Left lung (tissue), 14 donors: ENCODE measurements at places on chromosomes 1 and 21. TPM values are rescaled to one million over a fixed set of nuclear protein-coding genes. Genes with fewer than 3 reads are reported as not detected.

DNA sequence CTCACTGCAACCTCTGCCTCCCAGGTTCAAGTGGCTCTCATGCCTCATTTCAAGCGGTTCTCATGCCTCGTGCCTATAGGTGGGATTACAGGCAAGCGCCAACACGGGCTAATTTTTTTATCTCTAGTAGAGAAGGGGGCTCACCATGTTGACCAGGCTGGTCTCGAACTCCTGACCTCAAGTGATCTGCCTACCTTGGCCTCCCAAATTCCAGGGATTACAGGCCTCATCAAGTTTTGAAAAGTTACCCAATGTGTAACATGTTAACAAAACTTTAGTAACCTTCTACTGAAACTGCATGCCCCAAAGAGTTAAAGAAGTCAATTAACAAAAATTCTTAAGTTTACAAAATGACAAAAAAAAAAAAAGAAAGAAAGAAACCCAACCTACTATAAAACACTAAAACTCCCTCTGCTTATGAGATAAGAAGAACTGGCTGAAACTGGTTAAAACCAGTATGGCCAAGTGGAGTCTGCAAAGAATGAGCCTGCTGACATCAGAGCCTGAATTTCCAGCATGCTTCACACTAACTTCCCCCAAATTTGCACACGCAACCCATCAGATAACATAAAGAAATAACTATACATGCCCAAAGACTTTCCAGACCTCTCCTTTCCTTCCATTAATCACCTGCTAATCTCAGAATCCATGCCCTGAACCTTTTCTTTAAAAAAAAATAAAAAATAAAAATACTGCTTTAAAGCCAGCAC is 25.5 kb upstream of the PSMG1 start:
- peak; percentile 50 for DNase-seq

DNA sequence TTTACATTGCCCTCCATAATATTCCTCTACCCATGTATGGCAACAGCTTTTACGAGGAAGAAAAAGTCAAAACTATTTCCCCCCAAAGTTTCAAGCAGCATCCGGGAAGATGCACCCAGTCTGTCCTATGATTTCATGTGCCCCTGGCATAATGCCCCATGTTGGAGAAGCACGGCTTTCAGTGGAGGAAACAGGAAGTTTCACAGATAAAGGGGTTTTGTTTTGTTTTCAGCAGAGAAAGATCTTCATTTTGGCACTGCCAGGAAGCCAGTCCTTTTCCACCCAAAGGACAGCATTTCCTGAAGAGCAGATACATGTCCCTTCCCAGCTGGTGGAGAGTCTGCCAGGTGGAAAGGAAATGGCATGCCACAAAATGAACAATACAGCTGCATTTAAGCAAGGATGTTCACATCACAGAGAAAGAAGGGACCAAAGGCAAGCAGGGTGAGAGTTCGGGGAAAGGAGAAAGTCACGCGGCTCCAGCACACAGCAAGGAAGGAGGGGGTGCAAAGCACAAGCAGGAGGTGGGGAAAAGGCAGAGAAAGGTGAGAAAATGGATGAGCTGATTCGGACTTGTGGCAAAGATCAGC is 95.3 kb upstream of the HIVEP3 start:
- DNase-seq, result no peak

DNA sequence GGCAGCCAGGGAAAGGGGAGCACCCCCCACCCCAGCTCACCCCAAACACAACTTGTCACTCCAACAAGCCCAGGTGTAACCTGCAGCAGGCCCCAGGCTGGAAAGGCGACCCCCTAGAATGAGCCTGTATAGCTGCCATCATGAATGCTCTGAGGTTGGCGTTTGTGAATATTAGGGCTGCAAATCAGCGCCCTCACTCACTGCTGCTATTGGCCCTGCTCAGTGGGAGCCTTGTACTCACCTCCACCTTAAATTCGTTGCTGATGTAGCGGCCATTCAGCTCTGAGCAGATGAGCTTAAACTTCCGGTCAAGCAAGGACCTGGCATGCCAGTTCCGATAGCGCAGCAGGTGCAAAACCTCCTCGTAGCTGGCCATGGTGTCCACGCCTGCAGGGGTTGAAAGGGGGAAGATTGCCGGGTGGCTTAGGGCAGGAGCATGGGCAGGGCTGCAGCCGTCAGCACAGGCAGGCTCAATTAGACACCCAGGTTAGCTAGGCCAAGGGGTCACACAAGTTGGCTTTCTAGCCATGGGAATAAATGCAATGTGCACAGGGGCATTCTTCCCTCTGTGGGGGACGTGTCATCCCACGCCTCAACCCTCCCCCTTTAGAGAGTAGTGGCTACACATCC is 81.7 kb downstream of the PIK3CD start:
- DNase-seq, result no peak

- no peak for DNase-seq
Observed at GRCh38 chr21:28767523-28767922, 225.2 kb downstream of the LTN1 start.

GRCh38 chr1:182777386-182777785 is 12.2 kb upstream of the NPL start:
- DNase-seq, result no peak

DNA sequence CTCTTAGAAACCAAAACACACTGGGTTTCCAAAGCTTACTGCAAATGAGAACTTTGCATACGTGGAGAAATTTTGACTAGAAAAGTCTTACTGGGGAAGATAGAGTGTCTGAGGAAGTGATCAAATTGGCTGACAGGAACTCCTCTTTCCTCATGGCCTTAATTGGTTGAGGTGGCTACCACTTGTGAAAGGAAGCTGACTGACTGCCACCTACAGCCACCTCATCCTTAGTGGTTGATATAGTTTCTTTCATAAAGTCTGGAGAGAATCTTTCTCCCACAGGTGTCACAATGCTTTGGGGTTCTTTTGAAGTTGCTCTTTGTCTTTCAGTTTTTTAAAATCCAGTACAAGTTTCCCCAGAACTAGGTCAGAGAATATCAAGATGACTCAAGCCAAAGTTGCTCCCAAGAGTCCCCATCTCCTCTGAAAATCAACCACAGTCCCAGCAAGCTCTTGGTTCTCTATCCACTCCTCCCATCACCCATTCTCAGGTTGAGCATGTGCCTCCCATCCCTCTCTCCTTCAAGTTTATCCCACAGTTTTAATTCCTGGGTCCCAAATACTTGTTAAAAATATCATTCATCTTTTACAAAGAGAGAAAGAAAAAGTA is 43.3 kb downstream of the GPR88 start:
- DNase-seq, result no peak

DNA sequence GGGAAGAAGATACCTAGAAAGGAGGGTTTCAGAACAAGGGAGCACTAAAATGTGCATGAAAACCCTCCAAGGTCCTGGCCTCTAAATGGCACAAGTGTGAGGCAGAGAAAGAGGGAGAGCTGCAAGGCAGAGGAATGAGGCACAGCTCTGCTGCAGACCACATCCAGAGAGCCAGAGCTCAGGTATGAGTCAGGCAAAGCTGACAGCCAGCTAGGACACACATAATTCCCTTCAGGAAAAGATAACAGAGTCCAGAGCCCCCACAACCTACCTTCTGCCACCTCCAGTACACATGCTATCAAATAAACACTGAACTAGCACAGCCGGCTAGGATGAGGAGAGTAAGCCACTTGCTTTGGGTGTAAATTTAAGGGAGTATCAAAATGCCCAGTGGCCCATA is 62.2 kb downstream of the HSF2BP start:
- no peak for DNase-seq

GRCh38 chr1:244955661-244956060 is 91.3 kb upstream of the HNRNPU start:
- no peak for DNase-seq

DNA sequence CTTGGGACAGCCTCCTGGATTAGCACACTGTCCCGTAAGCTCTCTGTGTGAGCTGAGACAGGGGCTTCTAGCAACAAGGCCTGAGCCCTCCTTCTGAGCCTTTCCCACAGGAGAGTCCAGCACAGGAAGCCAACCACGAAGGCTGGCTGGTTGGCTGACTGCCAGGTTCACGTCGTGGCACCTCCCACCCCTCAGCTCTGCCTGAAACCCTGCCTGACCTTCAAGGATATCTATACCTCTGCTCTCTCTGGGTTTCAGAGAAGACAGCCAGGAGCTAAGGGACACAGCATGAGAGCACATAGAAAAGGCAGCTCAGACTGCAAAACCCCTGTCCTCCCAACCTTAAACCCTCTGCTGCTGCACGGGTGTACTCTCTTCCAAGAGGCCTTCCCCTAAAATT is 13.9 kb downstream of the DLGAP3 start:
- DNase-seq, result no peak

DNA sequence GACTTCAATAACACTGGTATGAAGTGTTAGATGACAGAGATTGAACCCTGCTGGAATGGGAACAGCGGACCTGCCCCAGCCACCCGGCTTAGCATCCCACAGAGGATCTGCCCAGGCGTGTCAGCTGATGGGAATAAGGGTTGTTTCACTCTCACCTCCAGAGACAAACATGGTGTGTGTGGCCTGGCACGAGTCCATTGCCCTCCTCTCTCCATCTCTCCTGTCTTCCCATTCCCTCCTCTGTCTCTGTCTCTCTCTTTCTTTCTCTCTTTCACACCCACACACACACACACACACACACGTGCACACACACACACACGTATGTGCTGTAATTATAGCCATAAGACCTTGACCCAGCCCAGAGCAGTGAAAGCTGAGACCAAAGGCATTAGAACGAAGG is 200.2 kb downstream of the HIVEP3 start:
- no peak for DNase-seq

GRCh38 chr1:206915030-206915735 is 6.6 kb downstream of the FCMR start:
- no peak for DNase-seq

- no peak for DNase-seq
Observed at GRCh38 chr1:178238722-178239510, 145.0 kb downstream of the RASAL2 start.

GRCh38 chr1:175538442-175538841 is 205.0 kb downstream of the TNR start:
- DNase-seq, result no peak

DNA sequence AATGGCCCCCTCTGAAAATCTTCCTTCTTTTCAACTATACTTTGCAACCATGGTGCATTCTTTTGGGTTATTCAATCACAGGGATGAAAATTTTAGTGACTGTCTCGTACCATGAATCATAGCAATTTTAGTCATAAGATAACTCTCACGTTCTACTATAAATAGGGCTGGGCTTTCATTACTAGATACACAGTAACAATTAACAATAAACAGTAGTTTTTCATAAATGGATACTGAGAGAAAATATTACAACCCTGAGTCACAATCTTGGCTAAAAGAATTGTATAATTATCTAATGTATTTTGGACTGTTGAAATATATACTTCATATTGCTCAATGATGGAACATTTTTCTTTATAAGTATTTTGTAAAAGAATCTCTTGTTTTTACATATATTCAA is 96.1 kb downstream of the TEX35 start:
- peak; percentile 13 for DNase-seq

DNA sequence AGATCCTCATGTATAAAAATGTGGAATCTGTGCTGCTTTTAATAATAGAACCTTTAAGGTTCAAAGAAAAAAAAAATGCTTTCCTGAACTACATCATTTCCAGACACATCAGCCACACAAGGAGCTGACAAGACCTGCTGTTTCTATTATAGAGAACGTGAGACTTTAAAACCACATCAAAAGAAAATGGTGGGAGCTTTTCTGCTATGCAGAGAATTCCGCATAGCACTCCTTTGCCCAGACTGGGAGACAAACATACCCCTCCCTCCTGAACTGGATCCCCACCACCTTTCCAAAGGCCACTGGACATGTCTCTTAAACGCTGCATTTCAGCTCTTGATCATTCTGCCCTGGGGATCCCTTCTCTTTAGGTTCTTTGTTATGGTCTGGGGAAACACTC is 41.9 kb downstream of the TRIT1 start:
- no peak for DNase-seq

- no peak for DNase-seq
Observed at GRCh38 chr1:6962996-6963911, 178.0 kb downstream of the CAMTA1 start.

GRCh38 chr1:89064632-89065031 is 376 bp downstream of the GBP1 start:
- peak; percentile 29 for DNase-seq

GRCh38 chr1:229281339-229281926 is 10.5 kb downstream of the RAB4A start:
- no peak for DNase-seq

DNA sequence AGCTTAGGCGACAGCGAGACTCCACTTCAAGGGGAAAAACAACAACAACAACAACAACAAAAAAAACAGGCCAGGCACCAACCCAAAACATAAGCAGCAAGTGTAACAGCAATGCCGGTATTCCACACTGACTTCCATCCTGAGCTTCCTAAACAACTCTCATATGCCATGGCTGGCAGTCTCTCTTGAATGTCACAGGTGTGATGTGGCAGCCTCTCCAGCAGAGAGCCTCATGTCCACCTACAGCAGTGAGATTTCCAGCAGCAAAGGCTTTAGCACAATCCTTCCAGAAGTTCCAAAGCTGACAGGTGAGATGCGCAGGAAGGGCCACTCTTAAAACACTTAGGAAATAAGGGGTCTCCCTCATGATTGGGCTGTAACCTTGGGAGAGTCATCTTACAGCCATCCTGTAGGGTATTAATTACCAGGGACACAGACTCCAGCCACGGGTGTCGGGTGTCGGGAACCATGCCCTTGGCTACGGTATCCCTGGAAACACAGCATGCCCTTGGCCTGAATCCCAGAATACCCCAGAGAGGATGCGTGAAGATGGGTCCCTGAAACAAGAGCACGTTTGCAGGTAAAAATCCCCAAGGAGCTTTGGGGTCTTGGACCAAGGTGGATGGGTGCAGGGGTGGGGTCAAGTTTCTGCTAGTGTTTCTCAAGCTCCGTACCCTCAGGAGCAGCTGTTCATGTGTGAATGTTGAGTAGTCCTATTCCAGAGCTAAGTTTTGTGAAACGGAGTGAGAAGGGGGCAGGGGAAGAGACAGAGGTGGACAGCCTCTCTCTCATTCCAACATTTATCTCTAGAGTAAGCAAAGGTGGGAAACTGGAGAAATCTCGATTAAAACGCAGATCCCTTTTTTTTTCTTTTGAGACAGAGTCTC is 31.4 kb downstream of the CLSTN1 start:
- DNase-seq, result no peak

The NID1 gene
- 77.4 TPM for total RNA-seq

The MYBPH gene
- 1.3 TPM for total RNA-seq

The CXADR gene
- total RNA-seq, result 25.1 TPM

The TMPRSS15 gene
- not detected for total RNA-seq

The CD1D gene
- total RNA-seq, result 3.6 TPM
